Left cardiac atrium (tissue), 4 donors: ENCODE measurements at places on chromosomes 5 and 9.

- no peak for DNase-seq
Observed at GRCh38 chr5:142427015-142427364, 102.2 kb upstream of the SPRY4 start.

- no peak for DNase-seq
Observed at GRCh38 chr5:58913406-58913990, 330.6 kb downstream of the RAB3C start.

GRCh38 chr5:9149988-9150387, 395.9 kb downstream of the SEMA5A start:
- no peak for DNase-seq

GRCh38 chr9:20292002-20292401, 330.3 kb downstream of the MLLT3 start:
- DNase-seq: no peak

GRCh38 chr5:3401635-3402034, 194.0 kb upstream of the IRX1 start:
- no peak for DNase-seq

- no peak for DNase-seq
Observed at GRCh38 chr9:6759185-6759977, 1.6 kb downstream of the KDM4C start.

DNA sequence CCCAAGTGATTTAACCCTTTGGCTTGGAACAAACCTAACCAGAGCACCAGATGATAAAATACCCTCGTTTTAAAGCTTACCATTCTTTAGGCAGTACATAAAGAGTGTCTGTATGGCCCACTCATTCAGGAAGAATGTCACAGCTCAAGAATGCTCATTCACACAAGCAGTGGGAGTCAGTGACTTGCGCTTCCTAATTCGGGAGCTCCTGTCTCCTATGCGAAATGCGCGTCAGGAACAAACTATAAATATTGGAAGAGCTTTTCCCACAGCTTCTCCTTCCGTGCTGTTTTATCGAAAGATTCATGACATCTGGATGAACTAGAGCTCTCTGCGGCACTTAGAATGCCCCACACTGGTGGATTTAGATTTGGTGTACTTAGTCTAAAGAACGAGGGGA, 66.6 kb downstream of the NTRK2 start:
- DNase-seq: no peak

GRCh38 chr5:8320244-8320643, 451.3 kb downstream of the MTRR start:
- no peak for DNase-seq

- DNase-seq: no peak
Observed at GRCh38 chr9:109171926-109172325, 4.9 kb upstream of the FRRS1L start.

DNA sequence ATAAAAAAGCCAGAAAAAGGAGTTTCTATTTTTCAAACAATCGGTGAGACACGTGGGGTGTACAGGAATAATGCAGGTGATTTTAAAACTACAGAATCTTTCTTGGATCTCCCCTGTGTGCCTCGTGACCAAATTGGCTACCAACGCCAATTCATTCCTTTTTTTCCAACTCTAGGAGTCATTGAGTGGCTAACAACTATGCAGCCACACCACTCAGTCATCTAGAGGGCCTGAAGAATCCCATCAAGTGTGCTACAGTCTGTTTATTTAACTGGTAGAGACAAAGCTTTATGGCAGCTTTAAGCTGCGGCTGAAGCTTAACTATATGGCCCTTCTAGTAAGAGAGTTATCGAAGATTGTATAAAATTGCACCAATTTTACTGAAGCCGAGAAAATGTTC, 113.1 kb upstream of the NIPBL start:
- no peak for DNase-seq

GRCh38 chr5:178825444-178825843, 34.3 kb upstream of the ZNF354B start:
- DNase-seq: no peak

GRCh38 chr9:32579706-32580331, 6.9 kb upstream of the NDUFB6 start:
- DNase-seq: peak; percentile 67

DNA sequence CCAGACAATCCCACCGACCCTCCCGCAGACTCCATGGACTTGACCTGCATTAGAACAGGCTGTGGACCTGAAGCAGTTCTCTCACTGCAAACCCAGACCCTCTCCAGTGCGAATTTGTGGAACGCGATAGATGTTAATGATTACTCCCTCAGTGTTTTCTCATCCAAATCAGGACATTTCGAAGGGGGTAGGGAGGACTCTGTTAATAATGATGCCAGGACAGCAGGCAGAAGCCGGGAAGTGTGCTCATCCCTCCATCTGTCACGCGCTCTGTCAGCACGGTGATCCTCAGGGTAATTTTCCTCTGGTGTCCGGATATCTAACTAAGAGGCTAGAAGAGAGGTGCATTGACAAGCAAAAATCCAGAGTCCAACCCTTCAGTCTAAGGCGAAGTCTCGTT, 18.8 kb downstream of the RAPGEF1 start:
- no peak for DNase-seq
